SK-MEL-5 (cell line): ENCODE measurements at places on chromosomes 6 and 20. TPM values are rescaled to one million over a fixed set of nuclear protein-coding genes. Genes with fewer than 3 reads are reported as not detected.

Gene HAO1
- not detected in 2 replicates for total RNA-seq

Gene TBX18
- 10.1 and 13.4 TPM in 2 replicates for total RNA-seq

Gene SIRPB2
- not detected in 2 replicates for total RNA-seq

Gene RAET1L
- total RNA-seq: not detected in 2 replicates

Gene DNAH8
- total RNA-seq: under 0.01 TPM in 1 of 2 replicates, not detected in the other

Gene COL12A1
- total RNA-seq: 0.29 and 1.1 TPM in 2 replicates

Gene FRK
- 1.8 and 1.9 TPM in 2 replicates for total RNA-seq

Gene LAMA2
- total RNA-seq: 1.3 TPM in 2 replicates

Gene ZSCAN23
- total RNA-seq: 1.9 and 4.6 TPM in 2 replicates

Gene CCN2
- total RNA-seq: 1.8 and 3.1 TPM in 2 replicates

Gene MEI4
- total RNA-seq: 0.08 TPM in 1 of 2 replicates, not detected in the other

Gene UBE2J1
- total RNA-seq: 46.1 and 47.8 TPM in 2 replicates

Gene MLN
- total RNA-seq: not detected in 2 replicates

Gene GINS1
- 14.8 and 15.3 TPM in 2 replicates for total RNA-seq
